Stimulated activated effector memory CD8-positive, alpha-beta T cell treated with anti-CD3 and anti-CD28 coated beads, Interleukin-12 subunit alpha, Interleukin-12 subunit beta, amount 100 ng/mL, for 72 hours (primary cell): ENCODE measurements at places on chromosomes 12 and 14.

DNA sequence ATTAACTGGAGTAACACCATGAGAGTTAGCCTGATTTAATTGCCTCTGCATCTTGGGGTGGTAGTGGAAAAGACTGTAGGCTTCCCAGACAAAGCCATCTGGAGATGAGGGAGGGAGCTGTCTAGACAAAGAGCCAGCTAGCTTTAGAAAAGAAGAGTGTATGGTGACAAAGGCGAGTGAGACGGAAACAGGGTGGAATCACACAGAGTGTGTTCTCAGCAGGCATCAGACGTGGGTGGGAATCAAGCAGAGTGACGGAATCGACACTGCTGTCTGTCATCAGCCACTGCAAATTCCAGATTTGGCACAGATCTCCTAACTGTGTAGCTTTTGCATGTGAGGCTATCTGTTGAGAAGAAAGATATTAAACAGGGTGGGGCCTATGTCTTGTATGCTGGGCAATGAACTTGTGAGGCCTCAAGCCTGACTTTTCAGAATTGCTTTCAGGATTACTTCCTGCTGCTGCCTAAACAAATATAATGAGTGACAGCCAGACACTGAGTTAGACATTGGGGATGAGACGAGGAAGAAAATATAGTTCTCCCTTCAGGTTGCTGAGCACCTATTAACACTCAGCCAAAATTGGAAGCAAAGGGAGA, 236.5 kb upstream of the GRIP1 start:
- no peak for DNase-seq

GRCh38 chr12:52401926-52402325, 4.2 kb downstream of the KRT82 start:
- DNase-seq: no peak

GRCh38 chr14:74911221-74911620, 11.8 kb downstream of the RPS6KL1 start:
- DNase-seq: no peak

GRCh38 chr14:30403791-30404190, 155.2 kb upstream of the G2E3 start:
- no peak for DNase-seq

DNA sequence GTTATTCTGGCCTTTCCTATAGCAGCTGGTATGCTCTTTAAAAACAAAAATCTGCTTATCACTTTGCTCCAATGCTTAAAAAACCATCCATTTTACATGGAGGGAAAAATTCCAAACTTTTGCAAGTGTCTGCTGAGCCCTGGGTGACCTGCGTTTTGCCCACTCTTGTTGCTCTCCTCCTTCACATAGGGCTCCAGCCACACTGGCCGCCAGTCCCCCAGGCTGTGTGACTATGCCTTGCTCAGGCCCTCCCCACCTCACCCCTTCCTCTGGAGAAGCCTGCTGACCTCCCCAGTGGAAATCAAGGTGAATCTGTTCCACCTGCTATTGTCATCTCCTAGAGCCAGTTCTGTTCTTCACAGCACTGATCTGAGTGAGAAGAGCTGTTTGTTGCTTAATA, 126.9 kb downstream of the SLC25A47 start:
- no peak for DNase-seq
